Inflammatory macrophage (primary cell): ENCODE measurements at places on chromosomes 4 and X.

DNA sequence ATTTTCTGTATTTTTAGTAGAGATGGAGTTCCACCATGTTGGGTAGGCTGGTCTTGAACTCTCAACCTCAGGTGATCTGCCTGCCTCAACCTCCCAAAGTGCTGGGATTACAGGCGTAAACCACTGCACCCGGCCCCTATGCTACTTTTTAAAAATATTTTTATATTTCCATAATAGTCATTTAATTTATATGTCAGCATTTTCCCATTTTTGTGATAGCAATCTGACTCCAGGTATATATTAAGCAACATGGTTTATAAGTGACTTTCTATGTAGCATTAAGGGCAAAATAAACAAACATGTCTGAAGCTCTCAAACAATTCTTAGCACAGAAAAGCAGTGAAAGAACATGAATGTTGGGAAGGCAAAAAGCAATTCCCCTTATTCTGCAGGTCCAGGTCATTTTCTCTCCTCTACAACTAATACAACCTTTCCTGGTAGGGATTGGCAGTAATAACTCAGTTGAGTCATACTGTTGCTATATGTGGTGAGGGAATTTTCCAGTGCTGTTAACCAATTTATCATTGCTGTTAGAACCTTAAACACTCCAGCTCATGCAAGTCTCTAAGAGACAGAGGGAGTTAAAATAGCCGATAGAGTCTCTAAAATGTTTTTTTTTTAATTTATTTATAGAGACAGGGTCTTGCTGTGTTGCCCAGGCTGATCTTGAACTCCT lies 24.0 kb downstream of the SMIM14 start:
- DNase-seq = no peak

GRCh38 chr4:84232309-84233095 lies 266.6 kb downstream of the NKX6-1 start:
- DNase-seq = no peak

GRCh38 chr4:160831165-160831922 lies 1332.5 kb downstream of the FSTL5 start:
- DNase-seq = no peak

GRCh38 chr4:129821073-129821472 lies 725.1 kb downstream of the C4orf33 start:
- no peak for DNase-seq

GRCh38 chrX:118644378-118644777 lies 83.0 kb upstream of the IL13RA1 start:
- DNase-seq = no peak

DNA sequence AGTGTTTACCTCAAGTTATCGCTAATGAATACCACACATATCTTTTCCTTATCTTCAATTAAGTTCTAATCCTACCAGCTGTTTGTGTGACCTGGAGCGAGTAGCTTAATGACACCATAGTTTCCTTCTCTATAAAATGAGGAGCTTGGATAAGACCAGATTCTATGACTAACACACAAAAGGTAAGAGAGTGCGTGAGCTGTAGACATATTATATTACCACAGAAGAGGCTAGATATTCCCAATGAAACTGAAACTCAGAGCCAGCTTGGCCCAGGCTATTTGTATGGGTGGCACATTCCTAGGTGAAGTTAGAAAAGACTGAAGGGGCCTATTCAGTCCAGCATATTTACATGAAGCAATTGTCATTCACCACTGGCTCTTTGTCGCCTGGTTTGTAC lies 30.2 kb downstream of the ASB5 start:
- no peak for DNase-seq

- no peak for DNase-seq
Observed at GRCh38 chr4:1152290-1152689, 20.1 kb downstream of the SPON2 start.

GRCh38 chr4:82799006-82799881 lies 648 bp upstream of the SCD5 start:
- DNase-seq = no peak

- DNase-seq = no peak
Observed at GRCh38 chr4:24114444-24114843, 224.6 kb upstream of the PPARGC1A start.

DNA sequence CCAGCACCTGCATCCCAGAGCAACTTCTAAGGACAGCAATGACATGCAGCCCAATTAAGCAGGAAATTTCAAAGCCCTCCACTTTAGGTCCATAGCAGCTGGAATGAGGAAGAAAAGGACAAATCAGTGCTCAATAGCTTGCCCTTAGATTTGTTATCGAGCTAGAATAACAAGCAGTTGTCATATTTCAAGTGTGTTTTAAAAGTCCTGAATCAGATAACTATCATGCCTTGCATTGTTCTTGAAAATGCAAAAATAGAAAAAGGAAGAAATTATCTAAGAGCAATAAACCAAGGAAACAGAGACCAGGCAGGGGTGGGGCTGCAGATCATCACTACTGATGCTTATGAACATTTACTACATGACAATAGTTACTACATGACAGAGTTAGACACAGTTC lies 43.9 kb upstream of the KLF3 start:
- DNase-seq = no peak

GRCh38 chrX:84199688-84200087 lies 11.7 kb upstream of the RPS6KA6 start:
- DNase-seq = no peak

GRCh38 chr4:177275999-177276398 lies 33.7 kb upstream of the NEIL3 start:
- no peak for DNase-seq

DNA sequence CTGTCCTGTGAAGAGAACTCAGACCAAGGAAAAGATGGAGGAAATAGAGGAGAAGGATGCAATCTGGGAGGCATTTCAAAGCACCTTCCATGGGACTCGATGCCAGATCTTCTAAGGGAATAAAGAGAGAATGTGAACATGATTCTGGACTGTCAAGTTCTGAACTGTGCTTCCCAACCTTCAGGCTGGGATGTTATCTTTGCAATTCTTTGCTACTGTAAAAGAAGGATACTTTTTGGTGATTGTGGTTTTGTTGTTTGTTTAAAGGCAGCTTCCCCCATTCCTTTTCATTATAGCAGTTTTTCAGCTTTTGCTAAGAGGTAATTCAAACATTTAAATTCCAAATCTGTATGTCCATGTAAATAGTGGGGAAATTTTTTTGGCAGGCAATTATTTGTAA lies 217.3 kb downstream of the NWD2 start:
- DNase-seq = no peak

- no peak for DNase-seq
Observed at GRCh38 chr4:7808752-7809151, 130.9 kb downstream of the AFAP1 start.

GRCh38 chr4:57013543-57014120 lies 34.9 kb downstream of the POLR2B start:
- DNase-seq = no peak

DNA sequence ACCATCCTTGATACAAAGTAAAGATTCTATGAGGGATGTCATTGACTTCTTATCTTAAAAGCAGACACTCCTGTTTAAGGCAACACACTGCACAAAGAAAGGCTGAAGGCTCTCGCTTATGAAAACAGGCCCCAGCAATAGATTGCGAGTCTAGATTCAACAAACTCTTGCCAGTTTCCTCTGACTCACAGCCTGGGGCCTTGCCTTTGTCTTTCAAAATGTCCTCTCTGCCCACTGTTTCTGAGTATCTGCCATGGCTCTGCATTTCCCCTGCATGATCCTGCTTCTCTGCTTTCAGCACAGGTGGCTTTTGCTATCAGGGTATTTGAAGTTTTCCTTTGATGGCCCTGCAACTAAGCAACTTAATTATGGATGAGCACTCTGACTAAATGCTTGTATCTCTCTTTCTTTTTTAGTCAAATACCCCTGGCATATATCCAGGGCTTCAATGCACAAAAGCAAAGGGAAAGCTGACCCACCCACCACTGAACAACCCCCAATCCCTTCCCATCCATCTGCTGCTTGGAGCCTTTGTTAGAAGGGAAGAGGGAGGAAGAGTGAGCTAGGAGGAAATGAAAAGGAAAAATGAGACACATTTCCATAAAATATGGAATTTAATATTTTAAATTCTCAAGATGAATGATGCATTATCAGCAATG lies 32.2 kb downstream of the NDP start:
- no peak for DNase-seq

GRCh38 chr4:129974730-129975129 lies 878.8 kb downstream of the C4orf33 start:
- DNase-seq = no peak

GRCh38 chr4:40788331-40788730 lies 38.6 kb downstream of the NSUN7 start:
- DNase-seq = peak; percentile 80

DNA sequence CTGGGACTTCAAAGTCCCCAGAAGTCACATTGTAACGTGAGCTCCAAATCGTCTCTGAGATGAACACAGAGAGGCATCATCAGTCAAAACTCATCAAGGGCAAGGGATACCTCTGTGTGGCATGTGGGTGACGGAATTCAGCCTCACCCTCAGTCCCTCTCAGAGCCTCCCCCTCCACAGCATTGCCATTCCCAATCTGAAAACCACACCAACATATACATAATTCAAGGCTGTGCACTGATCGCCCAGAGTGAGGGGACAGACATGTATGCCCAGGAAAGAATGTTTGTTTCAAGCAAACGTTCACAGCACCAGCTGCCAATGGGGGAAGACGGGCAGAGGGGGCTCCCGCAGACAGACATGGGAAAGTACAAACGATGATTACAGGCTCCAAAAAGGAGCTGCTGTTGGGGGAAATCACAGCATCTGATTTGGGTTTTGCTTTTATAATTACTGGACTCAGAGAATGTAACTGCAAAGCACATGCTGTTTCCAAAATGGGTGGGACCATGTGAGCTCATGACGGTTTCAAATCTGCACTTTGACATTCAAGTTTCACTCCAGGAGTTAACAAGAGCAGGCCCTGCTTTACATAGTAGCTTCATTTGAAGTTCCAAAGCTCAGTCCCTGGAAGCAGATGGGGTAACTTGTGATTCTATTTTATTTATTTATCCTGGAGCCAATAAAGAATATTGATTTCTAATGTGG lies 88.3 kb downstream of the CLCN4 start:
- DNase-seq = no peak

DNA sequence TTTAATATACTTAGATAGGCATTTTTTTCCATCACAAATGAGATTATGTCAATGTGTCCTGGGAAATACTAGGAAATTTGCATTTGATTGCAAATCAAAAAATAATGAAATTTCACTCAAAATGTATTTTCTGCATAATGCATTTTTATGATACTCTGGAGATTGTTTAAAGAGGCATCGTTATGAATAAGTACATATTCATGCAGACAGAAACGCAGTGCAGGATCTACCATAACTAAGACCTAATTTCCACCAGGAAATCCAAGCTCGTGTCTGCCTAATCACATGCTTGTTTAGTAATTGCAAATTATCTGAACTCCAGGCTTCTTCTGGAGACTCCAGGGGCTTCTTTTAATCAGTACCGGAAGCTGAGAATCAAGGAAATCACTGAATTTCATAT lies 163.5 kb upstream of the MXRA5 start:
- no peak for DNase-seq

DNA sequence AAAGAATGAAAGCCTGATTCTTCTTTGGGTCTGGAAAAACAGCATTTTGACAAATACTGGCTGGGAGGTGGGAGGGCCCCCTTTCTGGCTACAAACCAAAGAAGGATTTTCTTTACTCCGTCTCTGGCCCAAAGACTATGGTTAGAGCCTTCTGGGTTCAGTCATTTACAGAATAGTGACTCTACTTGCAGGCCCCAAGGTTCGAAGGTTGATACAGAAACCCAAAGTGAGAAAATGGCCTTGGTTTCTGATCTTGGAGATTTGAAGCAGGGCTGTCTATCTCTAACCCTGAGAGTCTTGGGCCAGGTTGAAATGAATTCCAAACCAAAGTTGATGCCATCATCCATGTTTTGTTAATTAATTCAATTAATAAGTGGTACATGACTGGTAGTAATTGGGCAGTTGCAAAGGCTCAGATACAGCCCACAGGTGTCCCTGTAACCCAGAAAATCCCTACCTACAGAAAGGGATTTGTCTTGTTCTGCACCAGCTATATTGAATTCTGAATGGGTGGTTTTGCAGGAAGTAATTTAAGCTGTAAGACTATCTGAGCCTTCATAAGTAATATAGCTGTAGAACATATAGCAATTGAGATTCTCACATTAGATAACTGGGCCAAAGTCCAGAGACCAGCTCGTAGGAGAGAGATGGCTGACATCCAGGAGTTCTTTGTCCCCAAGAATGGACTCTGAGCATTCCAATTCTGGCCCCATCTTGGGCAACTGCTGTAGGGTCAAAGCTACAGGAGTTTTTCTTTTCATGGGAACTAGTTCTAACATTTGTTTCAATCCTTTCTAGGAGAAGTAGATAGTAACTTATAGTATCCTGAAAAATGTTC lies 34.5 kb downstream of the CHRNA9 start:
- DNase-seq = no peak

GRCh38 chr4:93416344-93417128 lies 412.0 kb upstream of the ATOH1 start:
- DNase-seq = no peak

GRCh38 chr4:26803211-26803861 lies 57.3 kb upstream of the STIM2 start:
- no peak for DNase-seq

GRCh38 chr4:47913861-47914219 lies 543 bp downstream of the NFXL1 start:
- DNase-seq = no peak

GRCh38 chr4:27316176-27316575 lies 455.5 kb downstream of the STIM2 start:
- no peak for DNase-seq

DNA sequence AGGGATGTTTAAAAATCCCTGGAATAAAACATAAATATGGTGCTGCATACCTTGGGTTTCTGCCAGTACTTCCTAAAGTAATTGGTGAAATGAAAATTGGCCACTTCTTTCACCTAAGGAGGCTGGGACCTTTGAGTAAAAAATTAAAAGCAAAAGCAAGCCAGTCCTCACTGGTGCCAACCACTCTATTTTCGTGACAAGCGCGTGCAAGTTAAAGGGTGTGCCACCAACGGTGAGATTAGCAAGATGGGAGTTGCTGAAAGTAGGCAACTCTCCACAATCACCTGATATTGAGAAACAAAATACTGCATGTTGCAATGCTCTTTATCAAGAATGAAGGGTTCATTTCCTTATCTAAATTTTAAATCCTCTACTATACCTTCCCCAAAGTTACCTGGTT lies 19.7 kb upstream of the RTL9 start:
- DNase-seq = no peak

- no peak for DNase-seq
Observed at GRCh38 chrX:54043056-54043455, 1.2 kb downstream of the PHF8 start.

- DNase-seq = no peak
Observed at GRCh38 chrX:2188330-2188792, 312.4 kb downstream of the DHRSX start.

- DNase-seq = no peak
Observed at GRCh38 chrX:72666451-72666850, 47.7 kb downstream of the PHKA1 start.

GRCh38 chr4:99887837-99888236 lies 6.4 kb downstream of the LAMTOR3 start:
- no peak for DNase-seq

DNA sequence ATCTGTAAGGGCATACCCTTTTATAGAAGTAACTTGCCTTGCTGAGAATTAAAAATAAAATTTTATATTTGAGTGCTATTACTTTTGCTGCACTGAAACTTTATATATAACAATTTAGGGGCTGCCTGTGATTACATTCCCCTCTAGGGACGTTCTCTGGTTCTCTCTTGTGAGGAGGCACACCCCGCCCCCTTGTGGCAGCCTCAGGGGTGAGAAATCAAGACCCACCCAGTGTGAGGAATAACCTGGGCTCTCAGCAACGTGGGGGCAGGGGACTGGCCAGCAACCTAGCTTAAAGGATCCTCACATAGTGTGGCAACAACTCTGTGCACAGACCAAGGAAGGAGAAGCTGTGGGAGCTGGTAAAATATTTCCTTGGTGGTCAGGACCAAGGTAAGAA lies 43.7 kb downstream of the MAGEA9 start:
- DNase-seq = peak; percentile 7
